Ovary (tissue), 10 donors: ENCODE measurements at places on chromosomes 11 and 22. TPM values are rescaled to one million over a fixed set of nuclear protein-coding genes. Genes with fewer than 3 reads are reported as not detected.
A peak's percentile ranks its signal among the peaks of the same experiment; 100 is the strongest.

DNA sequence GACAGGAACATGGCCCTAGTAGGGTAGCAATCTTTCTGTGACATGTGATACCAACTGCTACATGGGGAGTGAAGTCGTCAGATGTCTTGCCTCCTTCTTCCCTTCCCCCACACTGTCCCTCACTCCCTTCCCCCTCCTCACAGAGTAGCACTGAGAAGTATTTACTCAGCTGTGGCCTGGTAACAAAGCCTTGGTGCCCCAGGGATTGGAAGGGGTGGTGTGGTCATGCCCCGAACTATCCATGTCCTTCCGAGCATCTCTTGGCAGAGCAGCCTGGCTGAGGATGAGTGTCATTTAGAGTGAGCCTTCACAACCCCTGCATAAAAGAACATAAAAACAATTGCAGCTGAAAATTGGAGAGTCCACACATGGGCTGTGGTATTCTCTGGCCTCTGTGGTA, 46.1 kb downstream of the ARFGAP2 start:
- no peaks in the 10 kb centered on the region for H3K4me1 ChIP-seq
- DNase-seq: no peak
- H3K4me3 ChIP-seq: no peak overlapping the region
- no peaks in the 10 kb centered on the region for H3K27me3 ChIP-seq
- no peaks in the 10 kb centered on the region for H3K36me3 ChIP-seq

DNA sequence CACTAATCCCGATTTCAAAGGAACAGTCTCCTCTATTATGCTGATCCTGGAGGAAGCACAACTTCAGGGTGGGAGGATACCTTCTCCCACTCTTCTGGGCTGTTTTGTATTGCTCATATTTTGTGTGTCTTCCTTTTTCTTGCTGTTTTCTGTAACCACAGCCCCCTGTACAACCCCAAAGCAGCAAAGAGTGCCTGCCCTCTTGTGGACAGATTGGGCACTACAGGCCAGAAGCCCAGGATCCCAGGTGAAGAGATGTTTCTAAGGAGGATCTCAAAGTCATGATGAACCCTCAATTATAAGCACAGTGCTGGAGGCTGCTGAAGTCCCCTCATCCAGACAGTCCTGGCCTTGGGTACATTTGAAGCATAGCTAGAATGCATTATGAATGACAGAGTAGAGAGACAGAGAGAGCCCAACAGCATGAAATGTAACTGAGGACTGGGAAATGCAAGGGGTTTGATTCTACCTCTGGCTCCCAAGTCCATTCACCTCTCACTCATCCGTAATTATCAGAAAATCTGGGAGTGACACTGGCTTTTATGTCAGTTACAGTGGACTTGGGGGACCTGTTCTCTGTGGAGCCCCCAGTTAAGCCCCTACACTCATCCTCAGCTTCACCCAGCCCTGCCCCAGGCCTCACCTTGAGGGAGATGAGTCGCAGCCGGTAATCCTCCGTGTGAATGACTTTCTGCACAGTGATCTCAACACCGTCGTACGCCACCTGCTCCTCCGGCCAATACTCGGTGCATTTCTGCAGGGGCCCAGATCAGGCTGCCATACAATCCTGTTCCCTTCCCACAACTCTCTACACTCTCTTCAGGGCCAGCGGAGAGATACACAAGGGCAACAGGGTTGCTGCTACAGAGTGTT, 6.2 kb upstream of the IGSF22 start:
- peak; percentile 65 for DNase-seq
- H3K4me1 ChIP-seq: peaks cover 6% of the 10 kb centered on the region
- no peaks in the 10 kb centered on the region for H3K27me3 ChIP-seq
- H3K4me3 ChIP-seq: no peak overlapping the region
- H3K27ac ChIP-seq: no peak overlapping the region
- no peaks in the 10 kb centered on the region for H3K36me3 ChIP-seq

DNA sequence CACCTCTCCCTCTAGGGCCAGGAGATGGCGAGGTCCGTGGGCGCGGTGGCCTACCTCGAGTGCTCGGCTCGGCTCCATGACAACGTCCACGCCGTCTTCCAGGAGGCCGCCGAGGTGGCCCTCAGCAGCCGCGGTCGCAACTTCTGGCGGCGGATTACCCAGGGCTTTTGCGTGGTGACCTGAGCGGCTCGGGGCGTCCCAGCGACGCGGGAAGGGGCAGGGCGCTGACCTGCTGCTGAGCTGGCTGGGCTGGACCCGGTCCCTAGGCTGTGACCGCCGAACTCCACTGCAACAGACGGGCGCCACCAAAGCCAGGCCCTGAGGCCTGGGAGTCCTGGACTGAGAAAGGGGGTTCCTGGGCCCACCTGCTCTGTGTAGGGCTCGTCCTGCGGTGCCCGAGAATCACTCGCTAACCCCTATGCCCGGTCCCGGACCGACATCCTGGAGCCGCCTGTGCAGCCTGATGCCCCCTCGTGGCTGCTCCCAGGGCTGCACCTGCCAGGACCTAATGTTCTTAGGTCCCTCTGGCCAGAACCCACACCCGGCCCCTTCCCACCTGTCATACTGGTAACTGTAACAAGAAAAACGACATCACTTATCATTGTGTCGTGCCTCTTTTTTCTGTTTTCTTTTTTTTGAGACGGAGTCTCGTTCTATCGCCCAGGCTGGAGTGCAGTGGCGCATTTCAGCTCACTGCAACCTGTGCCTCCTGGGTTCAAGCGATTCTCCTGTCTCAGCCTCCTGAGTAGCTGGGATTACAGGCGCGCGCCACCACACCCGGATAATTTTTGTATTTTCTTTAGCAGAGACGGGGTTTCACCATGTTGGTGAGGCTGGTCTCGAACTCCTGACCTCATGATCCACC, 15.0 kb downstream of the RHOD start:
- no peak overlapping the region for H3K27ac ChIP-seq
- H3K4me1 ChIP-seq: no peaks in the 10 kb centered on the region
- DNase-seq: no peak
- H3K4me3 ChIP-seq: no peak overlapping the region
- H3K27me3 ChIP-seq: no peaks in the 10 kb centered on the region

GRCh38 chr11:64355078-64355940, 3.7 kb upstream of the RPS6KA4 start:
- peaks cover 15% of the 10 kb centered on the region for H3K4me1 ChIP-seq
- H3K27ac ChIP-seq: no peak overlapping the region
- no peaks in the 10 kb centered on the region for H3K36me3 ChIP-seq
- peak; percentile 80 for DNase-seq

- H3K4me3 ChIP-seq: no peak overlapping the region
- peak; percentile 71 for DNase-seq
- H3K27ac ChIP-seq: no peak overlapping the region
- H3K36me3 ChIP-seq: no peaks in the 10 kb centered on the region
Observed at GRCh38 chr11:119338318-119338890, 2.3 kb downstream of the C1QTNF5 start.

DNA sequence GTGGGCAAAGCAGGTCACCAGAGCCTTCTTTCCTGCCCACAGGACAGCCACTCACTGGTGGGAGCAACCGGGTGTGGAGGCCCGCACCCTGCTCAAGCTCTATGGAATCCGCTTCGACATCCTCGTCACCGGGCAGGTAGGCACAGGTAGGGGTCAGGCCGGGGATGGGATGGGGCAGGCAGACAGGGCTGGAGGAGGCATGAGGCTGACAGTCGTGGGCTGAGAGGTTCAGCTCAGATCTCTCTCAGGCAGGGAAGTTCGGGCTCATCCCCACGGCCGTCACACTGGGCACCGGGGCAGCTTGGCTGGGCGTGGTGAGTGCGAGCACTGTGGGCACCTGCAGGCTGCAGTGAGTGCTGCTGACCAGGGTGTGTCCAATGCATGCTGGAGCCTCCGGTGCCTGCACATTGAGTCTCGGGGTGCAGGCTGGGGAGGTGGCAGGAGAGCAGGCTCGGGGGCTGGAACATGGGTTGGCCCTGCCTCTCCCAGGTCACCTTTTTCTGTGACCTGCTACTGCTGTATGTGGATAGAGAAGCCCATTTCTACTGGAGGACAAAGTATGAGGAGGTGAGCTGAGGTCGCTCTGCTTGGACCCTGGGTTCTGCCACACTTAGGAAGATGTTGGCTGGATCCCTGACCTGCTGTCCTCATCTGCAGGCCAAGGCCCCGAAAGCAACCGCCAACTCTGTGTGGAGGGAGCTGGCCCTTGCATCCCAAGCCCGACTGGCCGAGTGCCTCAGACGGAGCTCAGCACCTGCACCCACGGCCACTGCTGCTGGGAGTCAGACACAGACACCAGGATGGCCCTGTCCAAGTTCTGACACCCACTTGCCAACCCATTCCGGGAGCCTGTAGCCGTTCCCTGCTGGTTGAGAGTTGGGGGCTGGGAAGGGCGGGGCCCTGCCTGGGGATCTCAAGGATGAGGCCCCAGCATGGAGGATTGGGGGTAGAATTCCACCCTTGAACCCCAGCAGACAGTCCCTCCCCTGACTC, 6.3 kb downstream of the SLC7A4 start:
- no peak for DNase-seq
- H3K36me3 ChIP-seq: no peaks in the 10 kb centered on the region
- H3K27me3 ChIP-seq: no peaks in the 10 kb centered on the region

DNA sequence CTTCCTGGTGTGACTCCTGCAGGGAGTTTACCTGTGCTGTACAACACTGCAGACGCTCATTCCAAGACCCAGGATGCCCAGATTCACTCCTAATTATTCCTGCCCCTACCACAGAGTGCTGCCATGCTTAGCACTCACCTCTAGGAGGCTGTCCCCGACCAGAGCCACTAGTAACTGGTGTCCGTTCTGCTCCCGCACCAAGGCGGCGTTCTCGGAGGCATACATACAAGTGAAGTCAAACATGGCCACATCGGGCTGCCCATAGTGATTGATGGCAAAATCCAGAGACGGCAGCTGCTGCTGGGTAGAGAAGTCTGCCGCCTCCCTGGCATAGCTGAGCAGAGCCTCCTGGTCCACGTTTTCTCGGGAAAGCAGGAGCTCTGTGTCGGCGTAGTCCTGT, 122.3 kb upstream of the BID start:
- no peak for DNase-seq
- H3K27me3 ChIP-seq: no peaks in the 10 kb centered on the region
- no peak overlapping the region for H3K4me3 ChIP-seq

- DNase-seq: no peak
- no peak overlapping the region for H3K4me3 ChIP-seq
- no peak overlapping the region for H3K27ac ChIP-seq
- no peaks in the 10 kb centered on the region for H3K36me3 ChIP-seq
- no peaks in the 10 kb centered on the region for H3K27me3 ChIP-seq
Observed at GRCh38 chr11:9155930-9156329, 64.5 kb upstream of the SCUBE2 start.

- no peak overlapping the region for H3K27ac ChIP-seq
- H3K27me3 ChIP-seq: peaks cover 2% of the 10 kb centered on the region
- DNase-seq: peak; percentile 8
Observed at GRCh38 chr11:3109434-3109833, 52.2 kb upstream of the CARS1 start.

DNA sequence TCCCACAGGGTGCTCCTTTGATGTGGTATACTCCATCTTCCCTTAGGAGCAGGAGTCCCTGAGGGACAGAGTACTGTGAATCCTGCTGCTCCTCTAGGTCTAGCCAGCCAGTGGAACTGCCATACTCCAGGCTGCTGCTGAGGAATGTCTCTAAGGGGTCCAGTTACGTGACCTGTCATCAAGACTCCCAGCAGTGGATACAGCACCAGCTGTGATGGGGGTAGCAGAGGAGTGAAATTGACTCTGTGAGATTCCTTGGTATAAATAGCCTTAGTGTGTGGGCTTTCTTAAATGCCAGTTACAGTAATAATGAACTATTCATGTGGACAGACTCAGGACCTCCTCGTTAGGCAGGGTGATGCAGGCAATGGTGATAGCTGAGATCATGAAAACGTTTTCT, 140.4 kb upstream of the LUZP2 start:
- no peak overlapping the region for H3K4me3 ChIP-seq
- no peaks in the 10 kb centered on the region for H3K36me3 ChIP-seq
- DNase-seq: no peak
- no peak overlapping the region for H3K27ac ChIP-seq
- no peaks in the 10 kb centered on the region for H3K27me3 ChIP-seq

DNA sequence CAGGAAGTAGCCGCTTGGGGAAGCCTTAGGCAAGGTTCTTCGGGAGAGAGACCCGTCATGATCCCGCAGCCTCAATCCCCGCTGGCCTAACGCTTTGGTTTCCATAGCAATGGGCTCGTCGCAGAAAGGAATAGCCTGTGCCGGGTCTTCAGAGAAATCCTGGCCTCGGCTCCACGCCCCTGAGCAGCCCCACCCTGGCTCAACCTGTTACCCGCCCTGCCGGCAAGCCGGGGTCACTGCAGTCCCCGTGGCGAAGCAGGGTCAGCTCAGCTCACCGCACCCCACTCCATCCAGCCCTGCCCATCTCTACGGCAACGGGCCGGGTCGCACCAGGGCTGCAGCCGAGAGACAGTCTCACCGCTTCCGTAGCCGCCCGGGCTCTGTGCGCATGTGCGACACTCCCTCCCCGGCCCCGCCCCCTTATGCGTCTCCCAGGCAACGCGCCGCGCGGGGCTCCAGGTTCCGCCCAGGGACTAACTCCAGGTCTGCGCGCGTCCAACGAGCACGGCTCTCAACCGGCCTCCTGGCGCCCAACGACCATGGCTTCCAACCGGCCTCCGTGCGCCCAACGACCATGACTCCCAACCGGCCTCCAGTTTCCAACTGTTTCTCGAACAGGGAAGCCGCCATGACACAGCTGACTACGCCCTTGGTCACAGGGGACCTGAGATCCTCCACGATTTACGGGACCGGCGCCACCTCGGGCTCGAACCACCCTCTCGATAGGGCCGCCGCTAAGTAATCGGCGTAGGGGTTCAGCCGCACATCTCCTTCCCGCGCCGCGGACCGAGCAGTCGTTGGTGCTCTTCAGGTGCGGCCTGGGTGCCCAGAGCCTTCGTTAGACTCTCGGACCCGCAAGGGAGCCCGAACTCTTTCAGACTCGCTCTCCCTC, at the start of gene DUSP18:
Gene DUSP18 (minus strand): TSS at position 382 of the 892 bp plus-strand sequence. CDS start 3,872 bp downstream, outside the sequence.
- H3K36me3 ChIP-seq: no peaks in the 10 kb centered on the region
- no peak within 1 kb of the TSS for H3K27ac ChIP-seq
- peak; percentile 95 for DNase-seq
- peaks cover 4% of the 10 kb centered on the region for H3K4me1 ChIP-seq
- H3K27me3 ChIP-seq: no peaks in the 10 kb centered on the region

Gene ACRV1
- not detected for total RNA-seq

Gene CATSPER1
- total RNA-seq: not detected

Gene PANX3
- not detected for total RNA-seq

Gene BATF2
- 1.5 TPM for total RNA-seq
